ENCODE measurements at places on chromosomes 1 and 21.

DNA sequence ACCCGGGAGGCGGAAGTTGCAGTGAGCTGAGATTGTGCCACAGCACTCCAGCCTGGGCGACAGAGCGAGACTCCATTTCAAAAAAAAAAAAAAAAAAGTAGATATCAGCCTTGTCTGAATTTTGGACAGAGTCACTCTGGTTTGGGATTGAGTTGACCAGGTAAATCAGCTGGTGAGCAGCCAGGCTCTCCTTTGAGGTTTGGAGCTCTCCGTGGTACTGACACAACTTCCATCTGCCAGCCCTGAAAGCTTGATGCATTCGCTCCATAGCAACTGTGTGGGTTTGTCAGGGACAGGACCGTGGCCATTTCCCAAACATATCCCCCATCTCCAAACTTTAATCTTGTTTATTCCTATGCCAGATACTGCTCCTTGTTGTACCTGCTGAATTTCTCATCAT, 155.2 kb downstream of the DMRTA2 start:
- DNase-seq = no peak

- no peak for DNase-seq
Observed at GRCh38 chr1:151834239-151834638, 2.6 kb upstream of the RORC start.

GRCh38 chr1:41538741-41539417, 54.4 kb upstream of the EDN2 start:
- no peak for DNase-seq

- no peak for DNase-seq
Observed at GRCh38 chr1:159786966-159787365, 6.2 kb downstream of the DUSP23 start.

GRCh38 chr1:109133815-109134214, 19.9 kb downstream of the ELAPOR1 start:
- DNase-seq = no peak

- no peak for DNase-seq
Observed at GRCh38 chr1:182257369-182258063, 134.1 kb downstream of the GLUL start.

DNA sequence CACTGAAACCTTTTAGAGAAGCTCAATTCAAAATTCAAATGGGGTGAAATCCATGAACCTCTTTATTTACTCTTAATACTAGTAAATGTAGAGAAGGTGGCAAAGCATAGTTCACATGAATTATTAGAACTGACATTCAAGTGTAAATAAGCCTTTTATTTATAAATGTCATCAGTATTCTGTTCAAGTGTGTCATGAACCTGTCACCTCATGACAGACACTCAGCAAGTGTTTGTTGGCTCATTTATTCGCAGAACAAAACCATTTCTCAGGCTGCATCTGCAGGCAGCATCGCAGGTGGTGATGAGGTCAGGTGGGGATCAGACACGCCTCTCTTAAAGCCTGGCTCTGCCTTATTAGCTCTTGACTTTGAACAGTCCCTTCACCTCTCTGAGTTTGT, 116.6 kb downstream of the SETD4 start:
- no peak for DNase-seq

- DNase-seq = no peak
Observed at GRCh38 chr1:182811975-182812722, 22.6 kb downstream of the NPL start.

DNA sequence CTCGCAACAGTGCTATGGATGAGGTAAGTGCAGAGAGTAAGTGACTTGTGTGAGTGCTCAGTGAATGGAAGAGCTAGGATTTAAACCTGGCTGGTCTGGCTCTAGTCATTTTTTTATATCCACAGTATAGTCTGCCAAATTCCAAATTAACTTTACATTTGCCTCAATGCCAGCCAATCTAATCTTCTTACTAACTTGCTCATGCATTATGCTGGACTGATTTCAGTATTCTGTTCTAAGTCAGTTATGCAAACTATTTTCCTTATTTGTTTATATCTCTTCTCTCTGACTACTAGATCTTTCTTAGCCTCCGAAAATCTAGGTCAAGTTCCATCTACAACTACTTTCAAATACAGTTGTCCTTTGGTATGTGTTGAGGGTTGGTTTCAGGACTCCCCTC, 133.3 kb downstream of the XPR1 start:
- DNase-seq = no peak

- no peak for DNase-seq
Observed at GRCh38 chr21:44900559-44901251, 20.0 kb downstream of the ITGB2 start.

DNA sequence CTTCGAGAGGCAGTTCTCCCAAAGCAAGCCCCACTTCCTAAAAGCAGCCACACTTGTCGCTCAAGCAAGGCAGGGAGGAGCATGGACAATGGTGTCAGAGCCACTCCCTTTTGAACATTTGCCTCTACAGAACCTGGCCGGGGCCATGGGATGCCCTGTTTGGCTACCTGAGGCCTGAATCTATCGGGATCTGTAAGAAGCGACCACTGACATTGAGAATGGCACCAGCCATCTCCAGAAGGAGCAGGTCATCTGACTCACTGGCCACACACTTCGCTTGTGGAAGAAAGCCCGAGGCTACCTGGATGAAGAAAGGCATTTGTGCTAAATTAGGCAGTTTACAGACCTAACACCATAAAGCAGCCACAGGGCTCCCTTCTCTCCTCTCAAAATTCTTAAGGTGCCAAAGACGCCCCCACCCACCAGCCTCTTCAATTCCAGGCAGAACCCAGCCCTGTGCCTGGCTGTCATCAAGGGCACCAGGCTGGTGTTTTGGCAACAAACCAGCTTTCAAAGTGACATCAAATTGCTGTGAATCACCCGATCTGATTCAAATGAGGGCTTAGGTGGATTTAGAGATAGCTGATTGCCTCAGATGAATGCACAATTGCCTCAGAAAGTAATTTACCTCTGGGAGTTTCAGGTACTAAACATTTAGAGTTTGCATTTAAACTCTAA, 104.8 kb downstream of the ETS2 start:
- DNase-seq = no peak

DNA sequence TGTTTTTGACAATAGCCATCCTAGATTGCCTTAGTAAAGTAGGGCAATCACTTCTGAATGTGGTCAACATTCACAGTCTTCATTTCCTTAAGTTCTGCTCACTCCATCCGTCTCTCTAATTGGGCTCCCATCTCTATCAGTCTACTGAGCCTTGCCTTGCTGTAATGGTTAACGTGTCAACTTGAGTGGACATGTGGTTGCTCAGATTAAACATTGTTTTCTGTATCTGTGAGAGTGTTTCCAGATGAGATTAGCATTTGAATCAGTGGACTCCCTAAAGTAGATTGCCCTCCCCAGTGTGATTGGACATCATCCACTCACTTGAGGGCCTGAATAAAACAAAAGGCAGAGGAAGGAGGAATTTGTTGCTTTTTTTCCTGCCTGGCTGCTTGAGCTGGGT, 26.4 kb downstream of the C1orf216 start:
- no peak for DNase-seq

- no peak for DNase-seq
Observed at GRCh38 chr1:198649968-198650338, 11.1 kb downstream of the PTPRC start.

DNA sequence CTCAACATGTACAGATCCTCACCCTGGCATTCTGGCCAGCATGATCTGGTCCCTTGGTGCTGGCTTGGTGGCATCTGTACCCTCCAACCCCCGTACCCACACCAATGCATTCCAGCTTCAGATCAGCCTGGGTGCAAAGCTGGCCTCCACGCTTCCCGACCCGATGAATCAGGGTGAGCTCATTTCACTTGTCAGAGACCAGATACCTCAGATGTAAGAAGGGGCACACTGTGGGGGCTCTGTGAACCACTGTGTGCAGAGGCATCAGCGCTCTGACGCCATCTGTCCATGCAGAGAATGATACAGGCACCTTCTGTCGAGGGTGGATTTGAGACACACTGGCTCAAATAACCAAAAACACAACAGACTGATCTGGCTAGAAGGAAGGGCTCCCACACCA, 76.6 kb downstream of the DMRTB1 start:
- DNase-seq = no peak

GRCh38 chr1:180923021-180923841, 10.5 kb downstream of the KIAA1614 start:
- DNase-seq = no peak

DNA sequence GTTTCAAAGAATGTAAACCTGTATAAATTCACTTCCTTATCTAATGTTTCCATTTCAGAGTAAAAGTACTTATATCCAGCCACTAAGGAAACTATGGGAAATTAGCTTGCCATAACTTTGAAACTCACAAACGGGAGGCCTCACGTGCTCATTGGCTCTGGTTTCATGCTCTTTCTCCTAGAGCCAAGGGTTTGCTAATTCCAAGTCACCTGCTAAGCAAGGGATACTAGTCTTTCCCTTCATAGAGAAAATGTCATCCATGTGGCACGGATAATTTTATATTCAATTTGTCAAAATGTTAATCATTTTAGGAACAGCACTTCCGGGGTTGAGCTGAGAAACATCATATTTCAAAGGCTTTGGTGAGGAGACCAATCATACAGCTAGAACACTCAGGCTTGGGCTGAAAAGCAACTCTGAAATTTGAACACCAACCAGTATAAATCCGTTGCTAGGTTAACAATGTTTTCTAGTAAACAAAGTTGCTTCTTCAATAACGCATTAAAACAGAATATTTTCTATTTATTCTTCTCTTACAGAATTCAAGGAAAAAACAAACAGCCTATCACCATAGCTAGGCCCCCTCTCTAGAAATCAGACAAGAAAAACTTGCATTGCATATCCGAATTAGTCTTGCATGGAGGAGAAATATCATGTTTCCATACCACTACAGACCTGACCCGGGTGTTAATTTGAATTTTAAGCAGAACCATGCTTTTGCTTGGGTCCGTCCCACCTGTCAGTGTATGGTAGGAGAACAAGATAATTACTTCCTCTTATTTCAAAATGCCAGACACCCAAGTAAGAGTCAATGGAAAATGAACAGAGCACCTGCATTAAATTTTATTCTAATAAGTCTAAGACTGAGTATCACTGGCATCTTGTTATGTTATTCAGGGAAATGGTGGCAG, 196.1 kb upstream of the ESRRG start:
- DNase-seq = no peak

GRCh38 chr1:167594822-167595221, 35.2 kb upstream of the RCSD1 start:
- no peak for DNase-seq

- no peak for DNase-seq
Observed at GRCh38 chr1:58165073-58165472, 381.5 kb downstream of the OMA1 start.

DNA sequence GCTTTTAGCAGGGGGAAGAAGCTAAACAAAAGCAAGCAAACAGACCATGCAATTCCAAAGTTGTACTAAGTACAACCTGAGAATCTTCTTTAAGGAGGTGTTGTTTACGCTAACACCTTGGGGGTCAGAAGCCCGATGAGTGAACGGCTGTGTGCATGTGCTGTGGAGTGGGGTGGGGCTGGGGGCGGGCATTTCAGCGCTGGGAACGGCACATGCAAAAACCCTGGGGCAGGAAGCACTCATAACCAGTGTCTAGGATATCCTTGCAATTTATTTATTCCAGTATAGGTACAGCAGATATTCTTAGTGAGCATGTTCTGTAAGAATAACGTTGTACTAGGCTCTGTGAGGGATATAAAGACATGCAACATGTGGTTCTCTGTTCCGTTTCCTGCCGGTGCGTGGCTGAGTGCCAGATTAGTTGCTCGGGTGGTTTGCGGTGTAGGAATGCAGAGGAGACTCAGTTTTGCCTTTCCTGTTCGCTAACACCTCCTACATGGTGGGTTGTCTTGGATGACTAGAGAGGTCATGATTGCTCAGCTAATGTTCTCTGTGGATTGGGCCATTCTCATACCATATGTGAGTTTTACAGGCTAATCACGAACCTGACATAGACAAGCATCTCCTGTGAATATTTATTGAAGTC, 3.7 kb downstream of the FASLG start:
- DNase-seq = peak; percentile 70

DNA sequence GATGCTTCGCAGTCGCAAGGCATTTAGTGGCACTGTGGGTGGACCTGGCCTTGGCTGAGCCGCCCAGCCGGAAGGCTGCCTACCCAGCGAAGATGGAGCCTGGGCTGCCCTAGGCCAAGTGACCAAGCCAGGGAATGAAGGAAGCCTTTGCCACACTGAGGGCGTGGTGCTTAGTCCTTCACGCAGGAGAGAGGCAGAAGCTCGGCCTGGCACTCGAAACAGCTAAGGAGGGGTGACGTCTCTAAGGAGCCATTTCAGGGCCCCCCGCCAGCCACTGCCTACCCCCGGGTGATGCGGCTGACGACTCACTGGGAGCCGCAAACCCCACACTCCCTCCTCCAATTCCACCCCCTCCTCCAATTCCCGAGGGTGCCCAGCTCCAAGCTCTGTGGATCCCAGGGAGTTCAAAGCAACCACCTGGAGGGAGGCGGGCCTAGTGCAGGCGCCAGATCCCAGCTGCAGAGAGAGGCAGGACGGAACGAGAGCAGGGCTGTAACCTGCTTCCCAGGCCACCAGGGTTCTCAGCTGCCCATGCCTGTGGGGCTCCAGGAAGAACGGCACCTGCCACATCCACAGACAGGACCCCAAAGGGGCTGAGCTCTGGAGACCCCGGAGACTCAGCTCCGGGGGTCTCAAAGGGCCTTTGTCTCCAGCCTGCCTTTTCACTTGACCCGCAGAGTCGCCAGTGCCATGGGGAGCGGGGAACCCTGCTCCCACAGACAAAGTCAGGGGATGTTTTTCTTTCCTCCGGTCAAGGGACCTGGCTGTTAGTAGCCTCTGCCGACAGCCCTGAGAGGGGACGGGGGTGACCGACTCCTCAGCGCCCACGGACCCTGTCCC, 75.8 kb downstream of the ARHGEF16 start:
- no peak for DNase-seq

DNA sequence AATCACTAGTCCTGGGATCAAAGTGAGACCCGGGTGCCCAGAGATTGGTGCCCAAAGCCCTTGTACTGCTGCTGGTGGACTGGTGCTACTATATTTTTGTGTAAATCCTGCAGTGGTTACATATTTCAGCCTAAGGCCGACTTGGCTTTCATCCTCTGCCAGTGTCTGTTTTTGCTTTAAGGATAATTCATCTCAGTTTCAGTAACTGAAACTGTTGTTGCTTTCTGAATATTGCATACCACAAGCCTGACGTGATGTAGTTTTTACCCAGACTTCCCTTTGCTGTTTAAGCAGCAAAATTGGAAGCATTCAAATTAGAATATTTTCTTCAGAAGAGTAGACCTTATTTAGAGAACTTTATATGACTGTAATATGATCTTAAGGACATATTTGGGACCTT, 341.8 kb downstream of the RYR2 start:
- DNase-seq = no peak

Measured in stimulated activated CD8-positive, alpha-beta memory T cell treated with anti-CD3 and anti-CD28 coated beads, Interleukin-4, amount 100 ng/mL, for 1 hour (primary cell).